Activated CD4-positive, alpha-beta T cell treated with anti-CD3 and anti-CD28 coated beads for 36 hours (primary cell): ENCODE measurements at places on chromosomes 6 and 20.

DNA sequence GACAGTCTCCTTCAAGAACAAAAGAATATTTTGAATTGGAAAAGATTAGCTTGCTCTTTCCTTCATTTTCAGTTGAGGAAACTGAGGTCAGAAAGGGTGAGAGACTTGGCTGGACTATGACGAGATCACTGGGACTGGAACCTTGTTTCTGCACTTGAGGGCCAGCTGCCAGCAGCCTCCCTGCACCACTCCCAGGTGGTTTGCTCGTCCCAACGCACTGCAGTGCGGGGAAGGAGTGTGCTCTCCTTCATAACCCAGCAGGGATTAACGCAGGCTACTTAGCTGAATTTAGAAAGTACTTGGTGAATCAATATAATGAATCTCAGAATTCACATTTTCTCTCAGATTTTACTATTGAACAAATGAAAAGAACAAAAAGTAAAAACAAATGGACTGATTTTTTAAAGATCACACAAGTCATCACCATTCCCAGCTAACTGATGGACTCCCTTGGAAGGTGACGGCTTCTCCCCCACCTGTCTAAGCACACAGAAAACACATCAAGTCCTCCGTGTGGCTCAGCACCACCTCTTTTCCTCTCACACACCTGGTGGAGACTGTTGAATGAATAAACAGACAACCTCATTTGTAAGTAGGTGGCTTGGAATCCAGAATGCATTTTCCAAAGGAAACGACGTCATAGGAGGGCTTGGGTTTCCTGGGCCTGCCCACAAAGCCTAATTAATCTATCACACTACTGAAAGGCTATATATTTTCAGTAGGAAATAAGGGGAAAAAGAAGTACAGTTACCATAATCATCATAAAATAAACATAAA lies 121.0 kb downstream of the QRSL1 start:
- no peak for DNase-seq

DNA sequence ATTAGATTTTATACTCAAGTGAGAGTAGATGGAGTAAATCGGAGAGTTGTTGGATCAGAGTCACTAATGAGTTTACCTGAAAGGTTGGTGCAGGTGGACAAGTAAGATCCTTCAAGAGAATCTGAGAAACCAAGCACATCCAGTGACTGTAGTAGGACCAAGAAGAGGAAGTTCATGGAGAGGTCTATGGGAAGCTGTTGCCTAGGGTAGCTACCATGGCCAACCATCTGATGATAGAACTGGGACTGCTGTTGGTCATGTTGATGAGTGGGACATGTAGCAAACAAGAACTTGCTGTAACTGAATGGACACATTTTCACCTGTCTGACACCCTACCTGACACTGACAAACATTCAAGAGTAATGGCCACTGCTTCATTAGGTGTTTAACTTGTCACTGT lies 11.3 kb upstream of the ADGB start:
- no peak for DNase-seq

DNA sequence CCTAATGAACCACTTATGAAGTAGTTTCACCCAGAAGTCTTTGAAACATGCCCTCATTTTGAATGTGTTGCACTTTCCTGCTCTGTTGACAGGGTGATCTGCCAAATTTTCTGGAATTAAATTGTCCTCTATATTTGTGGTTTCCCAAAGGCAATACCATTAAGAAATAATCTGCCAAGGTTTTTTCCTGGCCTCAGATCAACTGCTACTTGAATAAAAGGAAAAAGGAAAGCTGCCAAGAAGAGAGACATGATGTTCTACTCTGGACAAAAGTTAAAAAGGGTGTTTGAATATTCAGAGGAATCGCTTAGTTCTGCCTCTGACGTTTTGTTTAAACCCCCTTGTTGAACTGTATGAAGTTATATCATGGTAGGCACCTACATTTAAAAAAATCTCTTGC lies 37.4 kb upstream of the ARMH2 start:
- no peak for DNase-seq

- no peak for DNase-seq
Observed at GRCh38 chr20:51027035-51027795, 4.3 kb upstream of the KCNG1 start.

DNA sequence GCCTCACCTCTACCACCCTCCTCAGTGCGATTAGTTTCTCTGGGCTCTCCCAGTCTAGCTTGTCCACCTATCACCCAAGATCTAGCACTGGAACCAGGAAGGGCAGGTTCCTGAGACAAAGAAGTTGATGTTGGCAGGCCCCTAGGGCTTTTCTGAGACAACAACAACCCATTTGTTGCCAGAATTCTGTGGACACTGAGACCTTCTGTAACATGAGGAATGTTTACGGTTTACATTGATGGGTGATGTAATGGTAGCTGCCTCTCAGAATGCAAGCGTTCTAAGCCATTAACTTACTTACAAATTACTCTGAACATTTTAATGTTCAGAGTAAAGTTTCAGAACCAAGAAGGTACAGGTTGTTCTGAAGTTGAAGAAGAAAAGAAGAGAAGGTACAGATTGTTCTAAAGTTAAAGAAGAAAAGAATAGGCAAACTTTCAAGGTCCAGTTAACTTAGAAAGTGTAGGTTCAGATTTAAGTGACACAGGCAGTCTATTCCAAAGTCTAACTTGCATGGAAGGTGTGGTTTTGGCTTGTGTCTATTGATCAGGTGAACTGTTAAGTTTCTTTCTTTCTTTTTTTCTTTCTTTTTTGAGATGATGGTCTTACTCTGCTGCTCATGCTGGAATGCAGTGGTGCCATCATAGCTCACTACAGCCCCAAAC lies 3.7 kb upstream of the MED23 start:
- no peak for DNase-seq

GRCh38 chr6:48917233-48917632 lies 545.8 kb downstream of the MMUT start:
- no peak for DNase-seq

DNA sequence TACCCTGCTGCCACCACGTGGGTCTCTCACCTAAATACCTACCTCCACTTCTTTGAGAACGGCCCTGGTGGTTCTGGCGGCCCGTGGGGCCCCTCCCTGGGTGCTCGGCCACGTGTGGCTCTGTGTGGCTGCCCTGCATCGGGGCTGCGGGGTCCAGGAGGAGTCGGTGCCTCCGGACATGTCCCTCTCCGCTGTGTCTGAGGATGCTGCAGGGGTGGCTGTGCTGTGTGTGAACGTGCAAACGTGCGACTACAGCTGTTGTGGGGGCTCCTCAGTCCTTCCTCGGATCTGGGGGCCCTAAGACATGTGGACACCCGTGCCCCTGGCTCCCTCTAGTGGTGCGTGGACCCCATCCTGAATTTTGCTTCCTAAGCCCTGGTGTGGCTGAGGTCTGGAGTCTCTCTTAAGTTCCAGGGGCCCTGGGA lies 691.8 kb downstream of the QKI start:
- DNase-seq = peak; percentile 22

GRCh38 chr6:33312361-33313104 lies 1.3 kb downstream of the TAPBP start:
- peak; percentile 90 for DNase-seq

DNA sequence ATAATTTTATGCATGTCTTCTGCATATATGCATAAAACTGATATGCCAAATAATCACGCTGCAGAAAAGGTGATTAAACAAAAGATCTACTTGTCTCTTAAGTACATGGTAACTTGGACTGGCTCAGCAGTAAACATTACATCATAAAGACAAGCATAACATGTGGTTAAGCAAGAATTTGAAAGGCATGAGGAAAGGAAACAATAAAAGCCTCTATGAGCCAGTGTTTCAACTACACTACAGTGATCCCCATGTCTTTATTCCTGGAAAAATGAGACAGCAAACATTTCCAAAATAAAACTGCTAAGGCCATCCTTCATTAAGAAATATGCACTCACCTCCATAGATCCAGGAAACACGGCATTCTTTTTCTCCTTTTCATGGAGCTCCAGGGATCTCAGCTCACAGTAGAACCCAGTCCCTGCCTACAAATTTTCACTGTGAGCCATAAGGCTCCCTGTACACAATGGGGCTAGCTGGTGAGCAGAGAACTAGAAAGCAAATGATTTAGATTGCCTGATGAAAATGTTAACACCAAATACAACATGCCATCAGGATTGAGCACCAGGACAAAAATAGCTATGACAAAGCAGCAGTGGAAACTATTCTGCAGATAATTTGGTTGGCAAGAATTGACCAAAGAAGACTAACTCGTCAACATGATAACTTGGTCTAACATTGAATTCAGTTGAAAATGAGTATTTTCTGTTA lies 156.1 kb downstream of the COL21A1 start:
- no peak for DNase-seq

- DNase-seq = no peak
Observed at GRCh38 chr6:30557683-30557981, 537 bp downstream of the PRR3 start.

- DNase-seq = peak; percentile 28
Observed at GRCh38 chr6:155313602-155314091, 637 bp downstream of the TFB1M start.

GRCh38 chr6:7282097-7282906 lies 30.7 kb downstream of the SSR1 start:
- peak; percentile 30 for DNase-seq

GRCh38 chr6:152600022-152600421 lies 37.1 kb downstream of the SYNE1 start:
- DNase-seq = no peak

- DNase-seq = no peak
Observed at GRCh38 chr6:753486-753885, 60.5 kb upstream of the EXOC2 start.

GRCh38 chr20:19886661-19887288 lies 128.7 kb downstream of the RIN2 start:
- DNase-seq = no peak

DNA sequence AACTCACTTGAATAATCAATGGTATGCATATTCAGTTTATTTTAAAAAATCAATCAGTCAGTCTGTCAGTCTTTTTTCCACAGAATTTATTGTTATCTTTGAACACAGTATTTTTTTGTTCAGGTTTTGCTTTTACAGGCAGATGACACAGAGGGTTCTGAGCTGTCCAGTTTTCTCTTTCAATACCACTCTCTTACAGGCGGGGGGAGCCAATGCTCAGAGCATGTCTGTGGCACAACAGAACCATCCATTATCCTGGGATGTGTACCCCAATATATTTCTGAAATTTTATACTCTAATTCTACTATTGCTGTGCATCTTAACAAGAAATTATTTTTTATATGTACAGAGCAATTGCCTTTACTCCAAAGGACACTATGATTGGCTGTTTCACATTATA lies 21.2 kb downstream of the ROS1 start:
- DNase-seq = peak; percentile 22

- DNase-seq = no peak
Observed at GRCh38 chr6:7106215-7106751, 1.5 kb upstream of the RREB1 start.

GRCh38 chr6:36820700-36821580 lies 18.3 kb downstream of the CPNE5 start:
- DNase-seq = no peak

GRCh38 chr20:32429343-32429742 lies 71.2 kb downstream of the ASXL1 start:
- DNase-seq = no peak

- DNase-seq = no peak
Observed at GRCh38 chr20:10659651-10660601, 13.9 kb downstream of the JAG1 start.

GRCh38 chr20:2346188-2346587 lies 34.5 kb upstream of the TGM6 start:
- no peak for DNase-seq

- no peak for DNase-seq
Observed at GRCh38 chr20:12835999-12836398, 172.8 kb upstream of the SPTLC3 start.

GRCh38 chr6:128500749-128501600 lies 19.4 kb downstream of the PTPRK start:
- no peak for DNase-seq

- DNase-seq = peak; percentile 38
Observed at GRCh38 chr6:158938811-158939254, 61.2 kb downstream of the RSPH3 start.

- DNase-seq = peak; percentile 34
Observed at GRCh38 chr6:1613688-1614447, 4.2 kb downstream of the FOXC1 start.

DNA sequence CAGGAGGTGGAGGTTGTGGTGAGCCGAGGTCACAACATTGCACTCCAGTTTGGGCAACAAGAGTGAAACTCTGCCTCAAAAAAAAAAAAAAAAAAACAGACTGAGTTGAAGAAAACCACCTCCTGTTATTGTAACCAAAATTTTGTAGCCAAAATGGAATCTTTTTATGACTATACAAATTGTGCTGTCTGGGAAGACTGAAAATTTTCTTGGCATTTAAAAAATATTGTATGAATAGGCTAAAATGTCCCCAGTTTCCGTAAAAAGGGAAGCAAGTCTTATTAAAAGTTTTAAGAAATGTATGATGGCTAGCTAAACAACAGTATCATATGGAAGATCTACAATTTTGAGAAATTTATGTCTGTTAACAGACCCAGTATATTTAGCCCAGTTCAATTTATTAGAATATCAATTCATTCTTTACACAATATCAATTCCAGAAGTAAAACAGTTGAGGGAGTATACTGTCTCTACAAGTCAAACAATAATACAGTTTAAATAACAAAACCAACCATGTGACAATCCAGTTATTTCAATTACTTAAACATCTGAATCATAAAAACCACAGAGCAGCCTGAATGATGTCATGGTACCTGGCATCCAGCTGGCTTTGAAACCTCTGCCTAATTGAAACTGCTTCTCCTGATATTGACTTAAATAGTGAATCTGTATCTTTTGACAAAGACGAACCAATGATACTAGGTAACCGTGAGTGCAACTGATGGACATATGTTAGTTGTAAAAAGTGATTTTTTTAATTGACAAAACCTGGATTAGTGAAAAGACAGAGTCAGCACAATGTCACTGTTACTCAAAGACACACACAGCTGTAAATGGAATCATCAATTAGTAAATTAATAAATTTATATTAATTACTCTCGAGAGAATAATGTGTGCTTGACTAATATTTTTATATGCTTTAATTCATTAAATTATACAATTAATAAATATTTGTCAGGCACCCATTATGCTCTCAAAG lies 166.6 kb upstream of the MARCKS start:
- peak; percentile 42 for DNase-seq

GRCh38 chr20:20547221-20547875 lies 165.1 kb downstream of the RALGAPA2 start:
- DNase-seq = peak; percentile 14

DNA sequence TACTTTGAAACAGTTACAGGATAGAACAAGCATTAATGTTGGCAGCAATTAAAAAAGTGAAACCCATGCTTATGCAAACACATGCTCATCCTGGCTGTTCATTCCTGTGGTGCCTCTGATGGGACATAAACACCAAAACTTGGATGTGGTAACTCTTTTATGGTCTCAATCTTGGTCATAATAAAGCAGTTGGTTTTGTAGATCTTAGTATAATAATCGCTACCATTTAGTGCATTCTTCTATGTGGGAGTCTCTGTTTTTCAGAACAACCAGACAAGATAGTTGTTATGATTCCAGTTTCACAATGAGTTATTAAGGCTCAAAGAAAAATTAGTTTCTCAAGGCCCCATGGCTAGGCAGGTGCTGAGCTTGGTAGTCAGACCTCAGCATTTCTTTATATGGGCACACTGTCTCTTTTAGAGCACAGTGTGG lies 184.0 kb downstream of the UTRN start:
- DNase-seq = peak; percentile 41
